ENCODE measurements at places on chromosomes 4 and X.

DNA sequence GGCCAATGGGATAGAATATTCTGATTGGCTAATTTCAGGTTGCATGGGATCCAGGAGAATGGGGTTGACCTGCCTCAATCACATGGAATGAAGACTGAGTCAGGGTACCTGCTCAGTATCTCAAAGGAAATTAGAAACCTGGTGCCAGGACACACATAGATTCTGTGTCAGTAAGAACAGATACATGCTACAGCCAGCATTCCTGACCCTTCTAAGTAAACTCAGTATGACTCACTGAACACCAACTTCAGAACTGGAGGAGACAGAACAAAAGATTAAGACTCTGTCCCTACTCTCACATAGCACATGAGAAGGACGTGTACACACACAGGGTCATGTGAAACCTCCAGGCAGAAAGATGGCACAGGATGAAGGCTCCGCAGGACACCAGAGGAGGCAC is 54.5 kb downstream of the FAM184B start:
- DNase-seq, result no peak

DNA sequence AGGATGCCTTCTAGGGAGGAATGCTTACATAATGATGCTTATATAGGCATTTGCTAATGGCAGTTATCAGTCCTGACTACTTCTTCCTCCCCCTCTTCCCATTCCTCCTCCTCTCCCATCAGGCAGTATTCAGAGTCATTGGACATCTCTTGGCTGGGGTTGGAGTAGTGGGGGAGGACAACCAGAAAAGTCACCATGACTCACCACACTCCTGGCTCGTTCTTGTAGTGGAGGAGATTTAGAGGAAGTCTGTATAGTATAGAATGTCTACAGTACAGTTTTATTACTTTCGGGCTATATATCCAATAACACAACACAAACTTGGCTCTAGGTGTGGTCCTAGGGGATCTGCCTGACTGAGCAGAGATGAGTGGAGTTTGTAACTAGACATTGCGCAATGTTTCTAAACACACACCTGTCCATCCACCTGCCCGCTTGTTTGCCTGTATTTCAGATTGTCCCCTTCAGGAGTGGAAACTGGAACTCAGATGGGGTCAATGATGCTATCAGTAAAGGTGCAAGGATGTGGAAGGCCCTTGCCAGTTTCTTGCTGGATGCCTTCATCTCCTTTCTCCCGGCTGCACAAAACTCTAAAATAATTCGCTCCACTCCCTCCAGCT is 27.9 kb upstream of the KIAA1210 start:
- DNase-seq, result no peak

- no peak for DNase-seq
Observed at GRCh38 chr4:70709611-70710205, 12.1 kb upstream of the RUFY3 start.

DNA sequence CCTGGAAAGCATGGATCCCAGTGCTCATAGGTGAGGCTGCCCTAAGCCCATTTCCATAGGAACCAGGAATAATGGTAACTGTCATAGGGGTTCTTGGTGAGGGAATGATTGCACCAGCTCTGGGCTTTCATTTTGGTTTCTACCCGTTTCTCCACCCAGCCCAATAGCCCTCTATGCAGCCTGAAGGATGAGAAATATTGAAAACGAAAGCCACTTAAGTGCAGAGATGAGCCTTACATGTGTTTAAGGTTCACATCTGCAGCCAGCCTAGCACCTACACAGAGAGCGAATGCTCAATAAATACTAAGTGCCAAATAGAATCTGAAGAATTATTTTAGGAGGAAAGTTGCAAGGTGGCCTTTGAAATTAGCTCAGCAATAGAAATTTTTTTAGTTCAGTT is 60.4 kb downstream of the MCF2 start:
- no peak for DNase-seq

GRCh38 chr4:16607241-16608066 is 291.0 kb downstream of the LDB2 start:
- no peak for DNase-seq

- DNase-seq, result no peak
Observed at GRCh38 chr4:98996056-98996764, 689 bp downstream of the METAP1 start.

DNA sequence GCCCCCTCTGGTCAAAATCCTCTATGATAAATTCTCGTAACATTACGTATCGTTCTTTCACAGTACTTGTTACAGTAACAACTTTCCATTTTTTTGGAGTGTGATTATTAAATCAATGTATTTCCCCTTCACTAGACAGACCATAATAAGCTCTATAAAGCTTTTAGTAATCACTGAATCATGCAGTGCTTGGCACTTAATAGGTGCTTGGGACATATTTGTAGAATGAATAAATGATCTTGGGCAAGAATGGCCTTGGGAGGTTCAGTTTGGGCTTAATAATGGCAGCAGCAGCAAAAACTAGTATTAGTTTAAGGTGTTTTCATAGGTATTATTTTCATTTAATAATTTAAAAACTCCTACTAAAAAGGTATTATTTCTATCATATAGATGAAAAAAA is 33.4 kb upstream of the SFRP2 start:
- no peak for DNase-seq
